ENCODE measurements at places on chromosomes 16 and 17.

GRCh38 chr17:59287452-59287851 lies 44.0 kb upstream of the YPEL2 start:
- no peak for DNase-seq

- no peak for DNase-seq
These were observed 140.8 kb downstream of the PRKCA start for GRCh38 chr17:66443166-66443565.

GRCh38 chr16:12728469-12728868 lies 75.2 kb downstream of the CPPED1 start:
- no peak for DNase-seq

GRCh38 chr16:22195695-22196558 lies 10.2 kb upstream of the EEF2K start:
- DNase-seq: peak; percentile 89

DNA sequence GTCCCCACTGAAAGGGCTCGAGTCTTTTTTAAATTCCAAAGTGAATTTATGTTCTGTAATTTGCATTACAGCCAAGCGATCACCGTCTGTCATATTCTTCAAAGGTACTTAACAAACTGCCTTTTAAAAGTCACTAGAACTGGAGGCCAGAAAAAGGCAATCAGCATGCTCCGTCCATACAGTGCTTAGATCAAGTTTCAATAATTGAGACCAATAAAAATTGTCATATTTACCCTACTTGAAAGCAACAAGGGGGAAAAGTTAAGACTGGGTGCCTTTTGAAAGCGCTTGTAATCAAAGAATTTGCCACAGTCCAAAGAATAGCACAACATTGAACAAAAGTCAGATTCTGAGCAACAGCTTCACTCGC lies 9.0 kb upstream of the ZFHX3 start:
- no peak for DNase-seq

GRCh38 chr16:25796239-25796638 lies 104.5 kb downstream of the HS3ST4 start:
- DNase-seq: no peak

DNA sequence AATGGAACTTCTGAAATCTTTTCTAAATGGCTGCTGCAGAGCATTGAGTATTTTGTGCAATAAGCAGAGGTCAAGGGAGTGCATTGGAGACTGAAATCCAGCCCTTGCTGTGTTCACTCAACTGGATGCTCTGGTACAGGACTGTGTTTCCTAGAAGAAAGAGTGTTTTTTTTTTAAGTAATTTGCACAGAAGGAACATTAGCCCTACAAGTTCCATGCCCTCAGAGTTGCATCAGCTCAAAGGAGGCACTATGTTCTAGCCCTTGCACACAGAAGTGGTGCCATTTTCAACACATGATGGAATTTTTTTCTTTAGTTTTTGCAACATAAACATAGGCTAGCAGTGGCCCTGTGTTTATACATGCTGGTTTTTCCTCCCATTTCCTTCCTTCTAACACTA lies 144.1 kb upstream of the HLF start:
- no peak for DNase-seq

DNA sequence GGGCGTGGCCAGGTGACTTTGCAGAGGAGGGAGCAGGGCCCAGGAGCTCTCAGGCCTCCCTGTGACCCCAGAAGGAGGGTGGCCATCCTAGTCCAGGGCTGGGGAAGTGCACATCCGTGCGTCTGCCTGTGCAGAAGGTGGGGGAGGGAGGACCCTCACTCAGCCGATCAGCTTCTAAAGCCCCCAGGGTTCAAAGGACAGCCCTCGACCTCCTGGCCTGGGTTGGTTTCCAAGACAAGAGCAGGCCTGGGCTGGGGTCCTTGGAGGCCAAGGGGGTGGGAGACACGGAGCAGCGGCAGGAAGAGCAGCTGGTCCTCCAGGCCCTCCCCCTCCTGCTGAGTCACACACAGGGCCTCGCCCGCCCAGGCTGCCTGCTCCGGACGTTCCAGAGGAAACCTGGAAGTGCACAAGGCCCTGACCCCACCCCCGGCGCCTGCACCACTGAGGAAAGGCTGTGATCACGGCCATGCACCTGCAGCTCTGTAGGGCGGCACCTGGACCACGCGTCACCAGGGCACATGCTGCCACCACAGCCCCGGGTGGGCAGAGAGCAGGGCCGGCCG lies 67.1 kb upstream of the ZNF469 start:
- no peak for DNase-seq

DNA sequence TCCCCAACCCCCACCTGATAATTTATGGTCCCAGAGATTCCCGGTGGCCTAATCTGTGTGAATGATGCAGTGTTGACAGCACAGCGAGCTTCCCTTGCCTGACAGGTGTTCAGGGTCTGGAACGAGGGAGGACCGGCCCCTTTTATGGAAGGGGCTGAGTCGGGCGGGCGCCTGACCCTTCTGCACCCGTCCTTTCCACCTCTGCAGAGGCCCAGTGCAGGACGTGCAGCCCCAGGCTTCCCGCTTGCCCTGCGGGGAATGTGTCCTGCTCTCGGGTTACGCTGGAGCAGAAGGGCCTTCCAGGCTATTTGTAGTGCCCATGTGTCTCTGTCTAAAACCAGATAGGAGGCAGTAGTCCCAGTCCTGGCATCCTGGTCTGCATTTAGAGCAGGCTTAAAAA lies 16.2 kb downstream of the SMTNL2 start:
- DNase-seq: no peak

GRCh38 chr16:31474773-31475738 lies 3.1 kb downstream of the TGFB1I1 start:
- DNase-seq: no peak

GRCh38 chr16:88941913-88942909 lies 34.8 kb downstream of the CBFA2T3 start:
- DNase-seq: peak; percentile 68

- no peak for DNase-seq
These were observed 79.0 kb downstream of the CDH8 start for GRCh38 chr16:61957075-61957855.

DNA sequence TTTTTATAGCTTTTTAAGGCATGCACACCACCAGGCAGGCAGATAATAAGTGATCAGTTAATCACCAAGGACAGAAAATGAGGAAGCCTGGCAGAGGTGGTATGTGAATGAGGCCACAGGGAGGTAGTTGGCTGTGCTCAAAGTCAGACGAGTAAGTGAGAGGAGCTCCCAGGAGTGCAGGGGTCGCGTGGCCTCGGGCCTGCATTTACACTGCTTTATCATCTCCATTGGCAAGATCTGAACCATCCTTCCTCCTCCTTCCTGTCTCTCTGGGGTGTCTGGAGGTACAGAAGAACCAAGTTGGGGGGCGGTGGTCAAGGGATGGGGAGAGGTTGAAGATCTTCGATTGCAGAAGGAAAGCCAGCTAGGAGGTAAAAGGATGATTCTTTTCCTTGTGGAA lies 320.1 kb downstream of the SOX9 start:
- no peak for DNase-seq

GRCh38 chr16:80015566-80015965 lies 415.0 kb upstream of the MAF start:
- DNase-seq: no peak

DNA sequence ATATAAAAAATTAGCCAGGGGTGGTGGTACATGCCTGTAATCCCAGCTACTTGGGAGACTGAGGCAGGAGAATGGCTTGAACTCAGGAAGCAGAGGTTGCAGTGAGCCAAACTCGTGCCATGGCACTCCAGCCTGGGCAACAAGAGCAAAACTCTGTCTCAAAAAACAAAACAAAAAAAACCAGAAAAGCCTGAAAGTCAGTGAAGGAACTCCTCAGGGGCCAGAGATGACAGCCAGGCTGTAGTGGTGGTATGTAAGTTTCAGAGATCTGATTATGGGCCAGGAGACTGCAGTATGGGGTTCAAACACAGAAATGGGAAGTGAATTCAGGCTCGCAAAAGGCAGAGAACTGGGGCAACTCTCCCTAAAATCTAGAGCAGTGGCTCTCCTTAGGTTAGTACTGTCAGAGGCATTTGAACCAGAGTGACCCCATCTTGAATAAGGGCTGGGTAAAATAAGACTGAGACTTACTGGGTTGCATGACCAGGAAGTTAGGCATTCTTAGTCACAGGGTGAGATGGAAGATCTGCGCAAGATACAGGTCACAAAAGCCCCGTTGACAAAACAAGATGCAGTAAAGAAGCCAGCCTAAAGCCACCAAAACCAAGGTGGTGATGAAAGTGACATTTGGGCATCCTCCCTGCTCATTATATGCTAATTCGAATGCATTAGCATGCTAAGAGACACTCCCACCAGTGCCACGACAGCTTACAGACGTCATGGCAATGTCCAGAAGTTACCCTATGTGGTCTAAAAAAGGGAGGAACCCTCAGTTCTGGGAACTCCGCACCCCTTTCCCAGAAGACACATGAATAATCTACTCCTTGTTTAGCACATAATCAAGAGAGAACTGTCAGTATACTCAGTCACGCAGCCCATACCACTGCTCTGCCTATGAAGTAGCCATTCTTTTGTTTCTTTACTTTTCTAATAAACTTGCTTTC lies 120.2 kb upstream of the XYLT1 start:
- DNase-seq: peak; percentile 5

GRCh38 chr17:55086635-55087058 lies 118.1 kb downstream of the STXBP4 start:
- DNase-seq: no peak

- no peak for DNase-seq
These were observed 8.3 kb downstream of the MRPL27 start for GRCh38 chr17:50364715-50365114.

DNA sequence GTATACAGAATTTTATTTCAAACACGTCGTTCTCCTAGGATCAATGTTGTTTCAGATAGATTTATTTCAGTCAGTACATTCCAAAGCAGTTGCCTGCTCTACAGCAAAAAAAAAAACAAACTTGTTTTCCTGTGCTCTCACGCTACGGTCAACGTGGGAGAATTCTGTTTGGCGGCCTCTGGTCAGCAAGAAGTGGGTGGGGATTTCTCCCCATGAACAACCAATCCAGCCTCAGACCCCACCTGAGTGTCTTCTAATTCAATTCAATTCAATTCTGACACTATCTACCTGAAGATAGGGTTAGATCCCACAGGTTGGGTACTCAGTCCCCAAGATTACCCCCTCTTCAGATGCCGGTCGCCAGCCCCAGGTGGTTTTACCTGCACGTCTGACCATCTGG lies 22.1 kb downstream of the C17orf58 start:
- no peak for DNase-seq

- no peak for DNase-seq
These were observed 52.1 kb upstream of the LYRM9 start for GRCh38 chr17:27945333-27945616.

DNA sequence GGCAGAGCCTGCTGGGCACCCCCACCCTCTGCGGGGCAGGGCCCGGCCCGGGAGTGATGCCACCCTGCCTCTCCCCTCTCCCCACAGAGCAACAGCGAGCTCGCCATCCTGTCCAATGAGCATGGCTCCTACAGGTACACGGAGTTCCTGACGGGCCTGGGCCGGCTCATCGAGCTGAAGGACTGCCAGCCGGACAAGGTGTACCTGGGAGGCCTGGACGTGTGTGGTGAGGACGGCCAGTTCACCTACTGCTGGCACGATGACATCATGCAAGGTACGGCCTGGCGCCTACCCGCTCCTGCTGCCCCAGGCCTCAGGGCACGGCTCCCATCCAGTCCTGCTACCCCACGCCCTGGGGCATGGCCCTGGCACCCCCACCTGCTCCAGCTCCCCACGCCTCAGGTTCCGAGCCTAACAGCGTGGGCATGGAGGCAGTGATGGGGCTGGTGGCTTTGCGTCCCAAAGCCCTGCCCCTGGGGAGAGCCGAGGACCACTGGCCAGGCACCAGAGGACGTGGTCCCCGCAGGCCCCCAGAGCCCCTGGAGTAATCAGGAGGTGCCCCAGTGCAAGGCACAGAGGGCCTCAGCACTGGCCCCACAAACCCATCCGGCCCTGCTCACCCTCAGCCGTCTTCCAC lies 38.4 kb downstream of the TSC2 start:
- no peak for DNase-seq

DNA sequence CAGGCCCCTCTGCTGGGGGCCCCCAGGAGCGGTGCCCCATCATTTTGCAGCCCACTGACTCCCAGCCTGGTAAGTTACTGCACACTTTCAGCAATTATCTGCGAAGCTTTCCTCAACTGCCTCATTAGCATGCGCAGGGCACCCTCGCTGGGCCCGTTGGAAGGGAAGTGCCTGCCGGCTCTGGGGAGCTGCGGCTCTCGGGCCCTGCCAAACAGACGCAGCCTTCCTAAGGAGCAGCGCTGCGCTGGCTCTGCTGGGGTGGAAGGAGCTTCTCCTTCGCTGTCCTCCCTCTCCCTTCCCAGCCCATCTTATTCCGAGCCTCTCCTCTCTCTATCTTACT lies 71.0 kb downstream of the RBBP6 start:
- no peak for DNase-seq

DNA sequence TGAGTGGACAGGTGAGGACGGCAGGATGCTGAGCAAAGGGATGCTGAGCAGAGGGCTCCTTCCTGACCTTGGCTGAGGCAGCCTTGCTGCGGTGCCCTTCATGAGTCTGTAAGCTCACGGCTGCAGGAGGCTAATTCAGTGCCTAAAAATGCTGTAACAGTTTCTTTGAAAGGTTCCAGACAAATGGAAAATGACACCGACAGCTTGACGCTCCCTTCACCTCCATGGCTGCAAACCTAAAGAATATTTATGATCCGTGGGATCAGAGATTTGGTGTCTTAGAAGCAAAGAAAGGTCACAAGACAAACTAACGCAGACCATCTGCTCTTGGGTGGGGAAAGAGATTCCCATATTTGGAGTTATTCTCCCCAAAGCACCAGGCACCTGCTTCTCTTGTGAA lies 28.0 kb downstream of the TOM1L2 start:
- DNase-seq: no peak

DNA sequence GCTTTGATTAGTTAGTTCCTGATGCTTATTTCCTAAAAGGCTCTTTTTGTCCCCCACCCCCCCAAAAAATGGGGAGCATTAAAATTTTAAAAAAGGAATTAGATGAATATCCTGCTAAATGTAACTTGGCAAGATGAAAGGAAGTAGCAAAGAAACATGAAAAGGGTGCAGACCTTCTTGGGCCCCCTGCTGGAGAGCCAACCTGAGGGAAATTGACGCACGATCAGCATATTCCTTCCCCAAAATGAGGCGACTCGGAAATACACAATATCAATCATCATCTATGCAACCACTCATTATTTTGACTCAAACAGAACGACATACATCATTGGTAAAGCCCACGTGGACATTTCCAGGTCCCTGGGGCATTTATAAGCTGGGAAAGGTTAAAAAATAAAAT lies 59.7 kb downstream of the GRIN2A start:
- DNase-seq: no peak

Measured in stimulated activated CD4-positive, alpha-beta T cell treated with anti-CD3 and anti-CD28 coated beads, Interleukin-4, amount 100 ng/mL, for 1 hour (primary cell).